Stimulated activated CD4-positive, alpha-beta T cell treated with anti-CD3 and anti-CD28 coated beads, Interleukin-4, amount 100 ng/mL, for 1 hour (primary cell): ENCODE measurements at places on chromosomes 7 and 10.

GRCh38 chr7:141073641-141074161 lies at the start of gene TMEM178B:
TSS of gene TMEM178B (plus strand) at chr7:141074064.
- no peak for DNase-seq

GRCh38 chr10:17240616-17241015 lies 12.6 kb downstream of the VIM start:
- DNase-seq, result no peak

- no peak for DNase-seq
Observed at GRCh38 chr10:68088740-68089139, 13.7 kb upstream of the HERC4 start.

GRCh38 chr7:148852272-148852671 lies 31.8 kb downstream of the EZH2 start:
- DNase-seq, result no peak

DNA sequence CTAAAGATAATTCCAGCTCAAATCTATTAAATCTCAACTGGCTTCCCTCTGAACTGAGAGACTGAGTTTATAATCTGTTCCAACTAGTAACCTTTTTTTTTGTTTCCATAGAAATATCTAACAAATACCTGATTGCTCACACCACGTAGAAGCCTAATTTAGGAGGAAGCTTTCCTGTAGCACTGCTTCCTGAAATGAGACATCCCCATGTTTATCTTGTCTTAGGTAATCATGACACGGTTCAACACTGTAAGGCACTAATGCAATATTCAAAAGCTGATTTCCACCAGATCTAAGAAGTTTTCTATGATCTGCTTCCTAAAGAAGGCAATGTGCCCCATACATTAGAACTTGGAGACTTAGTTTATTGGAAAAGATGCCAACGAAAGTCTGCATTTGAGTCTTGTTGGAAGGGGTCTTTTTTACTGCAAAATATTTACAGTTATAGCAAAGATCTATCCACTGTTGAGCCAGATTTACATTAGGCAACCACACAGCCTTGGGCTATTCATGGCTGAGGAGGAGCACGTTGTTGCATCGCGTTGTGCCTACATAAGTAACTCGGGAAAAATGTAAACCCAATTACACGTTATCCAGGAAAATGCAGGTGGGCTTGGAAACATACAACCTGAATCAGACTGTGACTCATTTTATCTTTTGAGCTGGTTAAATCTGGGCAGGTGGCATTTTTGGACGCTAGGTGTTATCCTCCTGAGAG lies 66.3 kb downstream of the VIPR2 start:
- no peak for DNase-seq

- no peak for DNase-seq
Observed at GRCh38 chr10:68275600-68276126, 43.8 kb upstream of the ATOH7 start.

DNA sequence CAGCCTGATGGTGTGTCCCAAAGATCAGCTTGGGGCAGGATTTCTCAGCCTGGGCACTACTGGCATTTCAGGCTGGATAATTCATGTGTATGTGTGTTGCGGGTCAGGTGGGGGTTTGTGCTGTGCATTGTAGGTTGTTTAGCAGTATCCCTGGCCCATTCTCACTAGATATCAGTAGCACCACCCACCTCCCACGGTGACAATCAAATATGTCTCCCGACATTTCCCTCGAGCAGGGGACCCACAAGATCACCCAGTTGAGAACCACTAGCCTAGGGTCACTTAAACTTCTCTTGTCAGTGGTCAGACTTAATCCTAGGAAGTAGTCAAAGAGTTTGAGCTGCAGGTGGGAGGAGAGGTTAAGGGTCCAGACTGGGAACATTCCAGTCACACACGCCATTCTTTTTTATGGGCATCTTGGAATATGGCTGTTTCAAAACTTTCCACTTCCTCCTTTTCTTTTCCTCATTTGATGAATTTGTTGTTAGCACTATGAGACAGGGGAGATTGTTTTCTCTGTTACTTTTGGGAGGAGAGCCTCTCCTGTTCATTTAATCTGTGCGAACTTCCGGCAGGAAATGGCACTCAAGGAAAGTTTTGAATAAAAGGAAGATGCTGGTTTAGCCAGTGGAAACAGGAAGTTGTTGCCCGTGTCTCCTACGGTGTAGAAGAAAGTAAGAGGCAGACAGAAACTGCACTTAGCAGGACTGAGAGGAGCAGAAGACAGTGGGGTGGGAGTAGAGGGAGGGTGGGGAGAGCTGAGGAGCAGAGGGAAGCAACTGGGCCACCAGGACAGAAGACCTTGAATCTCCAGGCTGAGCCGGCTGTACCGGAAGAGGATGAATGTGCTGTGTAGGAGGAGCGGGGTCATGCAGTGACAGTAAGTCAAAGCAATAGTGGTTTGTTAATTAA lies 17.6 kb upstream of the EXOC6 start:
- peak; percentile 16 for DNase-seq

DNA sequence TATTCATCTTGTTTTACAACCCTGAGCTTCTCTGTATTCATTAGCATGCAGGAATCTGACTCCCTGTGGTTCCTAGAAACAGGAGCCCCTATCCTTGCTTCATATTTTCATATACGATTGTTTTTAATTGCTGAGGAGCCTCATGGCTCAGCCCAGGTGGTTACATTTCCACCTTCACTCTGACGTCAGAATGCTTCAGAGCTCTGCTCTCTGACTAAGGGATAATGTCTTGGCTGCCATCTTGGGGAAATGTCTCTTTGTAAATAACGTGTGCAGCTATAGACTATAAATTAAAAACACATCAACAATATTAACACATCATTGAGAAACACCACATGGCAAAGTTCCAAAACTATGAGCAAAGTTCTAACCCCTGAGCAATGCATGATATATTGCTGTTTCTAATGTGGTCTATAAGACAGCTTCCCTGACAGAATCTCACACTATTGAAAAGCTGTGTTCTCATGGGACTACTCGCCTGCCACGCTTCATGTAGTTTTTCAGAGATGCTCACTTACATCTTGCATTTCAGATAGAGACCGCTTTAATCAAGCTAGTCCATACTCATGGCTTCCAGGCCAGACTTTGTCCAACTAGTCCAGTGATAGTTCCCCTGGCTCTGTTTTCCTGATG lies 227.0 kb downstream of the SORCS3 start:
- DNase-seq, result no peak

GRCh38 chr7:93148144-93148543 lies at the start of gene SAMD9L:
TSS of gene SAMD9L (minus strand) at chr7:93148385. CDS start at chr7:93135971, 12,414 bp downstream.
- DNase-seq, result no peak

GRCh38 chr10:8045726-8046494 lies 8.6 kb upstream of the GATA3 start:
- no peak for DNase-seq

DNA sequence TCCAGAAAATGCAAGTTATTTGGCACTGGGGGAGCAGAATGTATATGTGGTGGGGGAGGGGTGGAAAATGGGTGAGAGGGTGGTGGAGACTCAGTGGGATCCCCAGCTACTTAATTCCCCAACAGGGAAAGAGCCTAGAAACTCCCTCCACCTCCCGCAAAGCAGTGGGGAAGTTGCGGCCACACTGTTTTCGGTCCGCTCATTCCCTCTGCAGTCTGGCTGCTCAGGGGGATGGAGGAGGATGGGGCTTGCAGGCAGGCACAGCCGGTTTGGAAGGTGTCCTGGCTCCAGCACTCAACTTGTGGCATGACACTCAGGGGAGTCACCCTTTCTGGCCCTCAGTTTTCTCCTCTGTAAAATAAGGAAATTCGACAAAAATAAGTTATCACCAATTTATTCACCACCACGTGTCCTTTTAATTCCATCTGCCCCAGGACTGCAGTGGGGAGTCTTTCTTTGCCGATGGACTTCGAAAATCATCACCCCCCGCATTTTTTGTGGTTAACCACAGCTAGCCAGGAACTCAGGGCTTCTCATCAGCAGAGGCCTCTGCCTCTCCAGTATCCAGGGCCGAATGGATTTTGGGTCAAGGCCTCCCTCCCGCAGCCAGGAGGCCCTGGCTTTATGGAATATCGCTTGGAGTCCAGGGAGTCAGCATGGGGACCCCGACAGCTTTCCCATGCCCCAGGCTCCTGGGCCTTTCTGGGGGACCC lies 1.6 kb upstream of the HTRA1 start:
- DNase-seq, result no peak

- DNase-seq, result peak; percentile 7
Observed at GRCh38 chr10:13536674-13537366, 8.0 kb upstream of the BEND7 start.

DNA sequence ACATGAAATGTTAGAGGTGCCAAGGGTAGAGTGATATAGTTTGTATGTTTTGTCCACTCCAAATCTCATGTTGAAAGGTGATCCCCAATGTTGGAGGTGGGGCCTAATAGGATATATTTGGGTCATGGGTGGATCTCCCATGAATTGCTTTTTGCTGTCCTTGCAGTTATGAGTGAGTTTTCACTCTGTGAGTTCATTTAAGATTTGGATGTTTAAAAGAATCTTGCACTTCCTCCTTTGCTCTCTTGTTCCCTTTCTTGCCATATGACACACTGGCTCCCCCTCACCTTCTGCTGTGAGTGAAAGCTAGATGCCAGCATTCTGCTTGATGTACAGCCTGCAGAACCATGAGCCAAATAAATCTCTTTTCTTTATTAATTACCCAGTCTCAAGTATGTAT lies 269.2 kb downstream of the ZWINT start:
- DNase-seq, result no peak

DNA sequence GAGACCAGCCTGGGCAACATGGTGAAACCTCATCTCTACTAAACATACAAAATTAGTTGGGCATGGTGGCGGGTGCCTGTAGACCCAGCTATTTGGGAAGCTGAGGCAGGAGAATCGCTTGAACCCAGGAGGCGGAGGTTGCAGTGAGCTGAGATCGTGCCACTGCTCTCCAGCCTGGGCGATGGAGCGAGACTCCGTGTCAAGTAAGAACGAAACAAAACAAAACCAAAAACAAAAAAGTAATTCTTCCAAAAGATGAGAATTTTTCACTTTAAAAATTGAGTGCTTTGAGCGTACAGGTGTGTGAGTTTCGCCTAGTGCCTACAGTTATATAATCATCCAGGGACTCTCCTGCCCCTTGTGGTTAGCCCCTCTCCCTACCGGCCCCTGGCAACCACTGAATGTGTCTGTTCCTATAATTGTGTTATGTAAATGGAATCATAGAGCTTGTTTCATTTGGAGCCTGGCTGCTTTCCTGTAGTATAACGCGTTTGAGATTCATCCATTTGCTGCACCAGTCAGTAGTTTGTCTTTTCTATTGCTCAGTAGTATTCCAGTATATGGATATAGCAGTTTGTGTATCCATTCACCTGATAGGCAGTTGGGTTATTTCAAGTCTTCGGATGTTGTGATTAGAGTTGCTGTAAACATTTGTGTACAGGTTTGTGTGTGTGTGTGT lies 80.0 kb downstream of the RBM33 start:
- no peak for DNase-seq

- no peak for DNase-seq
Observed at GRCh38 chr7:133288970-133289369, 36.1 kb downstream of the EXOC4 start.

- no peak for DNase-seq
Observed at GRCh38 chr7:121803039-121803438, 69.9 kb upstream of the PTPRZ1 start.

GRCh38 chr10:104342941-104343411 lies 4.7 kb upstream of the ITPRIP start:
- DNase-seq, result no peak

- no peak for DNase-seq
Observed at GRCh38 chr10:98560565-98560964, 113.8 kb upstream of the HPS1 start.

DNA sequence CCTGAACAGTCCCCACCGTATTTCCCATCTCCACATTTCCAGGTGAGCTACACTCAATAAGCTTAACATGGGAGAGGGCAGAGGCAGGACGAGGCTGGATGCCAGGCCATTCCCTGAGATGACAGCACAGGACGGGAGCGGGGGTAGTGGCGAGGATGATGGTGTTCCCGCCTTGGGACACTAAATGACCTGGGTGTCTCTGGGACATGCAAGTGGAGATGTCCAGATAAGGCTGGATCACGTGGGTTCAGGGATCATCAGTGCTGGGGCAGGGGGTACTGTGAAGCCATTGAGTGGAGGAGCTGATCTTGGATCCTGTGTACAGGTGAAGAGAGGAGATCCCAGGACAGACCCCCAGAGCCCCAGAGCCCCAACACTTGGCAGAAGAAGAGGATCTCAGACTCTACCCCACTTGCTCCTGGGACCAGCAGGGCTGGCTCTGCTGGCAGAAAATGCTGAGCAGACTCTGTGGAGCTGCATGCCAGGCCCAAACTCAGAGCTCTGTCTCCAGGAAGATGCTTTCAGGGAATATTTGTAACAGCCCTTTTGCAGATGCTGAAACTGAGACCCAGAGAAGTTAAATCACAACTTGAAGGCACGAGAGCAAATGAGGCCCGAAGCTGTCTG lies 29.7 kb upstream of the HSPA12A start:
- DNase-seq, result no peak

GRCh38 chr7:55415173-55415778 lies 50.1 kb downstream of the LANCL2 start:
- DNase-seq, result peak; percentile 82

DNA sequence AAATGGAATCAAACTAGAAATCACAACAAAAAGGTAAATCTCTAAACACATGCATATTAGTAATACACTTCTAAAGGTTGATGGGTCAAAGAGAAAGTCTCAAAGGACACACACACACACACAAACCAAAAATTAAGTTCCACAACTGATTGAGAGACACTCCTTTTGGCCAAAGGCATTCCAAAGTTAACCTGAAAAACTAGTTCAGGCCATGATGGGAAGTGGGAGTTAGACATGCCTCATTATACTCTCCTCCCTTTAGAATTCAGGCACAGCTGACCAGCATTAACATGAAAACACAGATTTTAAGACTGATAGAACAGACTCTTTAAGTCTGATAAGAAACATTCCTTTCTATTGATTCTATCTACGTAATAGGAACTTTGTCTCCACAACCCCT lies 332.4 kb upstream of the IGFBP3 start:
- DNase-seq, result no peak

GRCh38 chr10:88979153-88979562 lies 11.4 kb upstream of the FAS start:
- no peak for DNase-seq

- DNase-seq, result peak; percentile 34
Observed at GRCh38 chr10:114694752-114695151, 36.7 kb upstream of the ABLIM1 start.

- DNase-seq, result no peak
Observed at GRCh38 chr7:100477871-100478267, 1.1 kb downstream of the TSC22D4 start.

GRCh38 chr7:156220701-156221100 lies 408.4 kb upstream of the SHH start:
- DNase-seq, result no peak

GRCh38 chr7:98870121-98870651 lies 372 bp upstream of the TMEM130 start:
- peak; percentile 81 for DNase-seq

DNA sequence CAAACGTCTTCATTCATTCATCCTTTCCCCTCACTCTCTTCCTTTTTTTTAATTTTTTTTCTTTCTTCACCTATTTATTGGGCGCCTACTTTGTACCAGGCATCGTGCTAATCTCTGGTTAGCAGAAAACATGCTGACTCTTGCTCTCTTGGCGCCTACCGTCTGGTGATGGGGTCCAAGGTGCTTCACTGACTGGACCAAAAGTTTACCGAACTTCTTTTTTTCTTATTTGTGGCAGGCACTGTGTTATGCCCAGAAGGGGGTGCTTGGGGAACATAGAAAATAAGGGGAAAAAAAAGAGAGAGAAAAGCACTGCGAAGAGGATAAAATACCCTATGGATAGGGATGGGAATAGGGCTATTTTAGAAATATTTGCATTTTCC lies 505 bp upstream of the FAM204A start:
- DNase-seq, result no peak

- DNase-seq, result no peak
Observed at GRCh38 chr10:126160971-126161630, 227.2 kb downstream of the ADAM12 start.
